ENCODE measurements at places on chromosomes 3 and 15.

DNA sequence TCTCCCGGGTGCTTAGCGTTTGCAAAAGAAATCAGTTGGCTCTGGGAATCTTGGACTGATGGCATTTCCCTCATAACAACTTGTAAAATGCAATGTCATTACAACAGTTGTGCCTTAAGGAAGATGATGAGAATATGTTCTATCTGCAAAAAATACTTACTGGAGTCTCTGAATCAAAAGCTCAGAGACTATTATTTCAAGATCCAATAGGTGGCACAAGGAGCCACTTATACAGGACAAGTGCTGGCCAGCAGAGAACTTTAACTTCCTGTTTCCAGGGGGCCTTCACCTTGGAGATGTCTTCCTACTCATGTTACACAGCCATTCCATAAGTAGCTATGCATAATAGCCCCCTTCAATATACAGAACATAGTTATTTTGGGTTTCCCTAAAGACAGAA is 8.9 kb upstream of the RPS27L start:
- DNase-seq, result no peak

DNA sequence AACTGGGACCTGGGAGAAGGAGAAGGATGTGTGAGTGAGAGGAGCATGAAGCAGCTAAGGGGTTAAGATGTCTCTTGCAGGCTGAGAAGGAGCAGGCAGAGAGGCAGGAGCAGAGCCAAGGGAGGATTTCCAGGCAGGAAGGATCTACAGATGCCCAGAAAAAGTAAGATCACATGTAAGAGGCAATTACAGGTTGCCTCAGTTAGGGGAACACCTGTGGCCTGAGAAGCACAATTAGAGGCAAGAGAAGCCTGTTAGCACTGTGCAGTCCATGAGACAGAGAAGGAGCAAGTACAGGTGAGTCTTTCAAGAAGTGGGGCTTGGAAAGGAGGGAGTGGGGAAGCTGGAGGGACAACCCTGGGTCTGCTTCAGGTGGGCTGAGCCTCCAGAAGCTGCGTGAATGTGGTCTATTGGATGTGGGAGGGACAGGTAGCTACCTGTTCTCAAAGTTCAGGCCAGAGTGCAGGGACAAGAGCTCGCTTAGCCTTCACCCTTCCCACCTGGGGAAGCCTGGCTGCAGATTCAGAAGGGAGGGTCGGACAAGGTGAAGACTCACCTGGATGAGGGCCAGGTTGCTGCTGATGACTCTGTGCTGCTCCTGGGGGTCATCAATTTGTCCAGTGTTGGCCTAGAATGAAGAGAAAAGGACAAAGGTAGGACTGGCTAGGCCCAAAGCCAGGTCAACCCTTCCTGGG is 50.7 kb downstream of the SLC41A3 start:
- no peak for DNase-seq

DNA sequence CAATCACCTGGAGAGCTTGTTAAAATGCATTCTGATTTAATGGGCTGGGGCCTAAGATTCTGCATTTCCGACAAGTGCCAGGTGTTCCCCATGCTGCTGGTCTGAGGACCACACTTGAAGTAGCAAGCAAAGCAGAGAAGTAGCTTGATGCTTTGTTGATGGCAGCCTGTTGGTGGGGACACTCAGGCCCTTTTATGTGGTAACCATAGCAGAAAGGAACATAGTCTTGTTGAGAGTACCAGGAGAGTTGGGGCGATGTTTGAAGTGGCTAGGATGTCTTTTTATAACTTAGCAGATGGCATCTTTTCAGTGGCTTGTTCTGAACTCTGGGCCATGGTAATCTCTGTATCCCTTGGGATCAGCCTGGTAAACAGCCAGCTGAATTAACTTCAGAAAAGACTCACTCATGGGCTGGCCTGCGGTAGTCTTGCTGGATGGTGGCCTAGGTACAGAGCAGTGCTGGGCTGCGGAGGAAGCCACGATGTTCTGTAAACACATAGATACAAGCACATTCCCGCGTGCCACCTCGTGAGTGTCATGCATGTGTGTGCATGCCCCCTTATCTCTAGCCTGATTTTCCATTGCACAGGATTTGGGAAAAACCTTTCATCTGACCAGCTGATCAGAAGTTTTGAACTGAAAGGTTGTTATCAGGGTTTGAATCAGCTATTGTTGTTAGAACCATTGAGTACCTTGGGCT is 292.4 kb upstream of the LRRFIP2 start:
- DNase-seq, result no peak

- no peak for DNase-seq
Measured at GRCh38 chr3:117752984-117753717, 1043.6 kb downstream of the TUSC7 start.

DNA sequence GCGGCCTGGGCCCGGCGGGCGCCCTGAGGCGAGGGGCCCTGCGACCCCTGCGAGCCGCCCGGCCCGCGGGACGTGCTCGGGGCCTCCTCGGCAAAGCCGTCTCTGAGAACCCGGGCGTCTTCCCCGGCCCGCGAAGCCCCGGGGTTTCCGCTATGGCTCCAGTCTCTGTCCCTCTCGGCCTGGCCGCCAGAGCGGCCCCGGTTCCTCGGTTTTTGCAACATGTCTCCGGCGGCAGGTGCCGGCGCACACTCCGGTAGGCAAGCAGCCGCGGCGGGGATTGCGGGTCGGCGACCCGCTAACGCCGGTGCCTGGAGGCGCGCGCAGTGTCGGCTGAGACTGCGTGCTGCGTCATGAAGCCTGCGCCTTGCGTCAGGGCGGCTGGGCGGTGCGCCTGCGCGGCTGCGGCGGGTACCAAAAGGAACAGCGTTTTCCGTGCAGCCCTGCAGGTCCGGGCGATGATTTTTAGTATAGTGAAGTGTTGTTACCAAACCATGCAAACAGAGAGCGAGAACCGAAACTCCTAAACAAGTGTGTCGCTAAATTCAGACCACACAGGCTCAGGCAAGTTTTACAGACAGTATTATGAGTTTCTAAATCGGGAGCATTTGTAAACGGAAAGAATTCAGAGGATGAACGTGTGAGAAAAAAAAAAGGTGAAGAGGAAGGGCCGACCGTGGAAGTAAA is at the start of gene NSMCE3:
TSS of gene NSMCE3 (minus strand) at position 338 of the 684 bp plus-strand sequence. CDS start at position 221, 117 bp downstream.
- peak; percentile 70 for DNase-seq

- DNase-seq, result no peak
Measured at GRCh38 chr3:126390201-126390600, 4.5 kb upstream of the CFAP100 start.

- peak; percentile 14 for DNase-seq
Measured at GRCh38 chr3:133896002-133896761, 500 bp upstream of the RAB6B start.

DNA sequence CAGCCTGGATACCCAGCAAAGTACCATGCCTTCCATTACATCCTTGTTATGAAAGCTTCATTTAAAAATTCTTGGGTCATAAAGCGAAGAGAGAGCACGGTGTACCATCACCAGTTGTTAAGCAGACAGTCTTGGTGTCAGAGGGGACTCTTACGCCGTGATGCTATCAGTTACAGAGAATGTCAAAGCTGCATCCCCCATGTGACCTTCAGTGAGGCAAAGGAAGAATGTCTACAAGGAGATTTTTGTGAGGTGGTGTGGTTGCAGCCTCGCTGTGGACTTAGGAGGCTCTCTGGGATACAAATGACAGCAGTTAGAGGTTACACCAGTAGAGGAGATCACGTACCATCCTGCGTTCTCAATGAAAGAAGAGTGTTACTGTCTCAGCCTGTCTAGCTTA is 278.3 kb downstream of the FEZF2 start:
- no peak for DNase-seq

DNA sequence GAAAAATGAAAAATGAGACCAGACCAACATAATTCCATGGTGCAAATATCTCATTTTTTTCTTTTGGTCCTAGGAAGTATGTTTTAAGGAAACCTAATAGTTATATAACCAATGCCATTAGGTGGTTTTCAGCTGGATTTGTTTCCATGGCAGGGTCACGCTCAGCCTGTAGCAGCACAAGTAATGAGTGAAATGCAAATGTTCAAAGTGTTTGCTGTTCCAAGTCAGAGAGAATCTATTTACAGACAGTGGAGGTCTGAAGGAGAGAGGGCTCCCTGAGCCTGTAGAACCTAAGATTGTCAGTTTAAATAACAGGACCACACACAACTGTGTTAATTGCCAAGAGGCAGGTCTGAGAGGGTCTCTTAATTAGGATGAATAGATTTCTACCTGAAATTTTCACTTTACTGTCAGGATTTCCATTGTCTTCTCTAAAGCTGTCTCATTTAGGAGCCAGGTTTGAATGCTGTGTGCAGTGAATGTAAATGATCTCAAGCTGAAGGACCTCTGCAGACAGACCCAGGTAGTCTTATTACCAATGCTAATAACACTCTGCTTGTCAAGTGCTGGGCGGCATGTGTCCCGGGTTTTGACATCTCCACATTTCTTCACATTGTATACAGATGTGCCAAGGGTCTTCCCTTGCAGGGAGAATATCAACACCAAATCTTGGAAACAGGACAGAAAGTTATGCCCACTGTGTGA is 317.3 kb upstream of the NECTIN3 start:
- peak; percentile 70 for DNase-seq

GRCh38 chr3:45567730-45568172 is 26.8 kb upstream of the LIMD1 start:
- DNase-seq, result no peak

GRCh38 chr3:31361371-31362273 is 171.1 kb upstream of the STT3B start:
- no peak for DNase-seq
